ENCODE measurements at places on chromosomes 4 and X.

DNA sequence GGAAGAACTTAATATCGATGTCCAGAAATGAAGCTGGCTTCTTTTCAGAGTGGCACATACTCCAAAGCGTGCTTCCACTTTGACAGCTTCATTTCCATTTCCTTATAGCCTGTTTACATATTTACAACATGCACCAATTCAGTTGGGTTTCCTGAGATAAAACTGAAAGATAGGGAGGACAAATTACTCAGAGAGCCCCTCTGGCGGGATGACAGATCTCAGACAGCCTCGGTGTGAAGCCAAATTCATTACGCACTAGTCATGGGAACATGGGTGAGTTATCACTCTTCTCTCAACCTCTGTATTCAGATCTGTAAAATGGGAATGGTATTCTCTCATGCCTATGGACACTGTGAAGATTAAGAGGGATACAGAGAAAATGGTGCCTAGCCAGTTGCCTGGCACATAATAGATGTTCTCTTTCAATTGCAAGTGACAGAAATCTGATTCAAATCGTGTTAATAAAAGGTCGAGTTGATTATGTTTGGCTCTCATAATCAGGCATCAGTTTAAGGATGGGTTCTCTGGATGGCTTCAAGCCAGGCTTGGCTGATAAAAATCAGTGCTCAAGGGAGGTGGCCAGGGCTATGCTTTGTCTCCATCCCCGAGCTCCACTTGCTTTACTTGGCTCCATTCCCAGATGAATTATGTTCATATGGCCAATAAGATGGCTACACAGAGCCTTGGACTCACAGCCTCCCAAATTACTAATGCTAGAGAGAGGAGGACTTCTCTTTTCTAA, 132.2 kb upstream of the C1QTNF7 start:
- no peak for DNase-seq

- DNase-seq: no peak
Measured at GRCh38 chr4:123976285-123976684, 579.7 kb downstream of the SPRY1 start.

GRCh38 chr4:39319676-39320075, 46.5 kb downstream of the RFC1 start:
- DNase-seq: no peak

- no peak for DNase-seq
Measured at GRCh38 chr4:27081675-27082586, 221.3 kb downstream of the STIM2 start.

DNA sequence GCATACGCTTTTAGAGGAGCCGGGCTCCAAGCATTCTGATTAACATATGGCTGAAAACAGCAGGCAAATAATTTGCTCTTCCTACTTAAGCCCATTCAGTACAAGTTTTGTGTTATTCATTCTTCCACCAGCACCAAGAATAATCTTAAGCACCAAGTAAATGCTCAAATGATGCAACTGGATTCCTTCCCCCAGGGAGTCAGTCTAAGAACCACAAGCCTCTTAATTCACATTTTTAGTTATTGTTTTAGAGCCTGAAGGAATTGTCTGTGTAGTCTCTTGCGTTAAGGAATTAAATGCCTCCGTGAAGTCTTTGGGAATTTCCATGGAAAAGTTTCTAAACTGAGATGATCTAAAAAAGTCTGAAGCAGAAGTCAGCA, 61.5 kb upstream of the MAGEB2 start:
- no peak for DNase-seq

GRCh38 chr4:154942176-154942575, 161.1 kb downstream of the RBM46 start:
- DNase-seq: no peak

GRCh38 chrX:118773782-118774181, 46.4 kb downstream of the IL13RA1 start:
- no peak for DNase-seq

DNA sequence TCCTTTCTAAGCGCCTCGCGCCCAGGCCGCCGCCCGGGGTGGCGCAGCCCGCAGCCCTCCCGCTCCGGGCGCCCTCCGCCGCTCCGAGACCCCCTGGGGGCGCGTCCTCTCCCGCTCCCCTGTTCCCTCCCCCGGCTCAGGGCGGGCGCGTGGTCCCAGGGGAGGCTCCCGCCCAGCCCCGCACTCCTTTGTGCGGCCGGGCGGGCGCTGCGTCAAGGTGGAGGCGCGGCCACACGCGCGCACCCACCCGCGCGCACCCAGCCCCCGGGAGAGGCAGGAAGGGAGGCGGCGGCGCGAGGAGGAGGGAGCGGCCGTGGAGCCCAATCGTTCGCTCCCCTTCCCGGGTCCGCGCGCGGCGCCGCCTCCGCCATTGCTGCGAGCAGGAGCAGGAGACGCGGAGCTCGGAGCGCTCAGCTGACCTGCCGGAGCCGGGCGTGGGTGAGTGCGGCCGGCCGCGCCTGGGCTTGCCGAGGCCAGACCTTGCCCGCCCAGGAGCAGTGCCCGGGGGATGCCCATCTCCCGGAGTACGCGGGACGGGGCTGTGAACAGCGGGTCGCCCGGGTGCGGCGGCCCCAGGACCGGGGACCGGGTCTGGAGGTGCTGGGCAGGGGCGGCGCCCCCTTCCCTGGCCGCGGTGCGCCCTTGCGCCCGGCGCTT, at the start of gene NSG1:
NSG1 (plus strand) TSS at position 367 of the 657 bp plus-strand sequence. CDS start 528 bp downstream, outside the sequence.
- peak; percentile 55 for DNase-seq

- DNase-seq: no peak
Measured at GRCh38 chr4:69078852-69079251, 17.4 kb upstream of the UGT2B7 start.

- DNase-seq: no peak
Measured at GRCh38 chr4:184922301-184922700, 96.0 kb upstream of the HELT start.

DNA sequence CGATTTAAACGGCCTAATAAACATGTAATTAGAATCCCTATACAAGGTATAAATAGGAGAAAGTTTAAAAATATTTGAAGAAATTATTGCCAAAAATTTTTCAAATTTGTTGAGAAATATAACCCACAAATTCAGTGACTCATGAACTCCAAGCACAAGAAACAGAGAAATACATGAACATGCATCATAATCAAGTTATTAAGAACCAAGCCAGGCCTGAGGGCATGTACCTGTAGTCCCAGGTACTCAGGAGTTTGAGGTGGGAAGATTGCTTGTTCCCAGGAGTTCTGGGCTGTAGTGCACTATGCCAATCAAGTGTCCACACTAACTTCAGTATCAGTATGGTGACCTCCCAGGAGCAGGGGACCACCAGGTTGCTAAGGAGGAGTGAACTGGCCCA, 341.9 kb downstream of the CAMK2D start:
- DNase-seq: no peak

DNA sequence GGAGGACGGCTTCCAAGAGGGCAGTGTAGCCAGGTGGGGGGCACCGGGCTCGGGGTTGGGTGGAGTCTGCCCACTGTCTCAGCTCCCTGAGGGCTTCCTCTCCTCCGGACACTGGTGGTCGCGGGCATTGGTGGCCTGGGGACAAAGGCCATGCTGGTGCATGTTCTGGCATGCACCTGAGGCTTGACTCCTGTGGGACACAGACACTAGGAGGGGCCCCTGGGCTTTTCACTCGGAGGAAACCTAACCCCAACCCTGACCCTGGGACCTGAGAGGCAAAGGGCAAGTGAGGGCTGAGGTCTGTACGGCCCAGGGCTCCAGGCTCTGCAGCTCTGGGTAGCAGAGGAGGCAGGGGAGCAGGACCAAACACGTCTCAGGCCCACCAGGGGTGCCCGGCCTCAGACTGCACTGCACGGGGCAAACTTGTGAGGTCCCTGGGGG, 22.3 kb upstream of the FGFR3 start:
- DNase-seq: no peak

DNA sequence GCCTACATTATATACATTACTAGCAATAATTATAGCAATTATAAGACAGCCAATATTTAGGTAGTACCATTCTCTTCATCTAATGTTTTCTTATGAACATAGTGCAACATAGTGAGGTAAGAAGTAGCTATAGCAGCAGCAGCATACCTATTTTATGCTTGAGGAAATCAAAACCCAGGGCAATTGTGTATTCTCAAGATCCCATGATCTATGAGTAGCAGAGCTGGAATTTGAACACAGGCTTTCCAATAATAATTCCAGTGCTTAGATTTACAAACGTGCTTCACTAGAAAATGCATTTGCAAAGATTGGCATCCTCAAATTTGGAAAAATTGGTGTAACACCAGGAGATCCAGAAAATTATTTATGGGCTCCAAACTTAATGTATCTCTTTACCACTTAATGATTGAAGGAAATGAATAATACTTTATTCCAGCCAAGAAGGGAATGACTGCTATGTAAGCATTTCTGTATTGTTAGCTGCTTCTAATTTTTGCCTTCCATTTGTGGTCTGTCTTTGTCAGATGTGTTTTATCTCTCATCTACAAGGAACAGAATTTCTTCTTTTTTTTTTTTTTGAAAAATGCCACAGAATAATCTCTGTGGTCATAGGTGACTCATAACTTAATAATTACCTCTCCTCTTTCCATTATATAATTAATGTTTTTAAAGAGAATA, 451.1 kb downstream of the ARAP2 start:
- DNase-seq: no peak

DNA sequence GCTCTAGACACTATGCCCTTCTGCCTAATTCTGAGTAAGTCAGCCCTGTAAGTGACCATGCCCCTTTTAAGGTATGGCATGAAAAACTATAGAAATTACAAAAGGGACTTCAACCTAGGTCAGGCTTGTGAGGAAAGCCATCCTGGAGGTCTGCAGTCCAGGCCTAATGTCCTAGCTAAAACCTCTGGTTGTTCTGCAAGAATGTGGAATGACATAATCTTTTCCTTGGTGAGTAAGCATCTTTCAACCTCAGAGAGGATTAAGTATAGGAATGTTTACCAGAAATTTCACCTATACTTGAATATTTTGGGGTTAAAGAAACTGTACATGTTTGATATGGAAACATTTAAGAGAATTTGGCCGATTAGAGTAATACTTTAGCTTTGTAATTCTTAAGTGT, 23.8 kb upstream of the HPSE start:
- no peak for DNase-seq

DNA sequence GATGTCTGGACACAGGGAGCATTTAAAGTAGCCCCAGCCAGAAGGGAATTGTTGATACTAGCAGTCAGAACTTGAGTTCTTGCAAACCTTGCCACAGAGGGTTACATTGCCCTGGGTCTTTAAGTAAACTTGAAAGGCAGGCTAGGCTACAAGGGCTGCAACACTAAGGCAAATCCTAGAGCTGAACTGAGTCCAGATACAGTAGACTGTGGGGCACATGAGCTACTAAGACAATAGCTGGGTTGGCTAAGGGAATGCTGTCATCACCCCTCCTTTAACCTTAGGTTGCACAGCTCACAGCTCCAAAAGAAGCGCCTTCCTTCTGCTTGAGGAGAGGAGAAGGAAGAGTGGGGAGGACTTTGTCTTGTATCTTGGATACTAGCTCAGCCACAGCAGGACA, 35.6 kb downstream of the SH3BGRL start:
- DNase-seq: no peak

DNA sequence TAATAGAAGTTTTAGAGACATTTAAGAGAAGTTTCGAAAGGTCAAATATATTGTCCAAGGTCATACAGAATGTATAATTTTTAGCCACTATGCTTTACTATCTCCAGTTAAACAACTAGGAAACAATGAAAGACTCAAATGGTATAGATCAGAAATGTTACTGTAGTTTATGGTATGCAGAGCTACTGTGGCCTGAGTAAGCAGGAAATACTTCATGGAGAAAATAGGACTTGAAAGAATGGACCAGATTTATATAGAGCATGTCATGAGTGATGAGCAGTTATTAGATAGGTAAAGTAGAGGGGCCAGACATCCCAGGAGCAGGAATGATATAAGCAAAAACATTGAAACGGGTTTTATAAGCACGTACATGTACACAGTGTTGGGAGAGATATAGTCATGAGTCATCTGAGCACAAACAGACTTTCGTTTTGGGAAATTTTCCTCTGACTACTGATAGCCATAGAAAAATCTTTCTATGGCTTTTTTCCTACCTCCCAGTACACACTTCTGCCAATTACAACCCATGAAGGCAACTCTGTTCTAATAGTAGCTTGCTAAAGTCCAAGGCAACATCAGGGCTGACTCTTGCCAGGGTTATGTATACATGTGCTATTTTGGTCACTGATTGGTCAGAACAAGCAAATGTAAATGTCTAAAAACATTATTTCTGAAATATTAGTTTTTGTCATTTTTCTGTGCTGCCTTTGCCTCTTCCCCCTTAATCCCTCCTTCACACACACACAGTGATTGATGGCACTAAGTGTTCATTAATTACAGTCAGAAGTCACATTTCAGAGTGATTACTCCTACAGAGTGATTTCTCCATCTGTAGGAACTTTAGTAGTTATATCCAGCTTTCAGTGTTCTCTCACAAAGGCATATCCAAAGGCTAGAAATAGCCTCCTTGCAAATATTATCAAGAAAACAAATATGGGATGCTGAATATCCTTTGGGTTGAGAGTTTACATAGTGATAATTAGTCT, 198.7 kb downstream of the ENOX2 start:
- no peak for DNase-seq

DNA sequence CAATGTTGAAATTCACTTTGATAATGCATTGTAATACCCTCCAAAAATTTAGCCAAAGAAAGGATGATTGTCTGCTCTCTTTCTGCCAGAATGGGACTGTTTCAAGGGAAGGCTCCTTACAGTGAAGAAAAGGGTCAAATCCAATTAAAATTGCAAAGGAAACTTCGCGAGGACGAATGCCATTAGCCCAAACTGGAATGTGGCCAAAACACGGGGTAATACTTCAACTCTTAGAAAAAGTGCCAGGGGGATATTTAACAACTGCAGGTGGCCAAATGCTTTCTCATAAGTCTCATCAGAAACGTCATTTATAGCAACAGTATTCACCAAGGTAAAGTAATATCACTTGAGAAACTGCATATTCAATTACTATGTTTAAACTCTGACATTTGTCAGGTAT, 29.0 kb downstream of the NKX3-2 start:
- DNase-seq: no peak

GRCh38 chr4:66575008-66575696, 904.9 kb upstream of the EPHA5 start:
- DNase-seq: no peak

DNA sequence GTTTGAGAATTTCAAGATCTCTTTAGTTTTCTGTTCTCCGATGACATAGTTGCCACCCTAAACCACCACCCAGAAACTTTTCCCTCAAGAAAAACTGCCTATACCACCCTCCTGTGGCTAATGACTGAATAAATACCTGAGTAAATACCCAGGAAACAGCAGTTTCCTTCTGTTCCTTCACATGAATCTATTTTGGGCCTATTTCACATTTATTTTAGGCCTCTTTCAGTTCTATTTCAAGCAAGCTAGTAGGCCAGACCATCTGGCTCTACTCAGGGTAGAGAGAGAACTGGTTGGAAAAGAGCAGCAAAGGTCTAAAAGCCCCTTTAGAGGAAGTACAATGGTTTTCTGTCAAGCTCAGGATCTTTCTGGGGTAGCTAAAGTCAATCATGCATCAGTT, 23.4 kb downstream of the ARHGEF9 start:
- DNase-seq: no peak

- DNase-seq: no peak
Measured at GRCh38 chr4:153024466-153024865, 88.3 kb downstream of the FHDC1 start.

DNA sequence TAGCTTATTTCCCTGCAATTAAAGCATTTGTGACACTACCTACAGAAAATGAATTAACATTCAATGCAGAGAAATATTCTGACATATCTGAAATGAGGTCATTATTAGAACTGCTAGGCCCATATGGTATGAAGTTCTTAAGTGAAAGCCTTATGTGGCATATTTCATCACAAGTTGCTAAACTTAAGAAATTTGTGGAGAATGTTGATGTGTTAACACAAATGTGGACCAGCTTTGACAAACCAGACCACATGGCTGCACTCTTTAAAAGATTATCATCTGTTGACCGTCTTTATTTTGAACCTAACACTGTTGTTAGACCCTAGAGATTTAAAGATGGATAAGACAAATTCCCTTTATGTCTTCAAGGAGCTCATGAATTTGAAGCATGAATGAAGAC, 1024.1 kb downstream of the RPA4 start:
- no peak for DNase-seq
